ENCODE measurements at places on chromosomes 6 and 20. TPM values are rescaled to one million over a fixed set of nuclear protein-coding genes. Genes with fewer than 3 reads are reported as not detected.
A peak's percentile ranks its signal among the peaks of the same experiment; 100 is the strongest.

DNA sequence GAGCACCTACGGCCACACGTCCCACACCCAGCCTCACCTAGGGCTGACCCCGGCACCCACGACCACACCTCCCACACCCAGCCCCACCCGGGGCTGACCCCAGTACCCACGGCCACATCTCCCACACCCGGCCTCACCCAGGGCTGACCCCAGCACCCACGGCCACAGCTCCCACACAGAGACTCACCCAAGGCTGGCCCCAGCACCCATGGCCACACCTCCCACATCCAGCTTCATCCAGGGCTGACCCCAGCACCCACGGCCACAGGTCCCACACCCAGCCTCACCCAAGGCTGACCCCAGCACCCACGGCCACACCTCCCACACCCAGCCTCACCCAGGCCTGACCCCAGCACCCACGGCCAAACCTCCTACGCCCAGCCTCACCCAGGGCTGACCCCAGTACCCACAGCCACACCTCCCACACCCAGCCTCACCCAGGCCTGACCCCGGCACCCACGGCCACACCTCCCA is 36.7 kb downstream of the NINL start:
- no peak for DNase-seq

DNA sequence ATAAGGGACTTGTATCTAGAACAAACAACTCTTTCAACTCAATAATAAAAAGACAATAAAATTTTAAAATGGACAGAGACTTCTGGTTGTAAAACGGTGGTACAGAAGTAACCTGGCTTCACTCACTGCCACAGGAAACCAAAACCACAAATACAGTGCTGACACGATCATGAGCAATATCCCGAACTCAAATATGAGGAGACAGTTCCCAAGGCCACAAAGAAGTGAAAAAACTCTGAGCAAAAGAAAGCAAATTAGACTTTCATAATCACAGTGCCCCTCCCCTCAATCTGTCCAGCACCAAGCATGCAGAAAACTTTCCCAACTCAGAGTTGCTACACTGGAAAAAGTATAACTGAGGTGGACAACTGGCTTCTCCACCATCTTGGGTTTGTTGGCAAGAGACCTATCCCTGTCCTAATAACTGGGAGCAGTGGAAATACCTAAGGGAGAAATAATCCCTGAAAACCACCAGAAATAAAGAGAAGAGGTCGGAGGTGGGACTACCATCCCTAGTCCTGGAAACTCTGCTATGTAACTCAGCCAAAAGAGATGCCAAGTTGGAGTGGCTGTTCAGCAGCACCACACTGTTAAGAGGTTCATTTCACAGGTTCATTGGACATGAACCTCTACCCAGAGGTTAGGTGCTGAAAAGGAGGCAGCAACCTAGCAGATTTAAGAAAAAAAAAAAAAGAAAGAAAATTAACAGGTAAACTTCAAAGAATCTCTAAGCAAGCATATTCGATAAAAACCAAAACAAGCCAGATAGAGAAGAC is 55.5 kb downstream of the REV3L start:
- peak; percentile 11 for DNase-seq

DNA sequence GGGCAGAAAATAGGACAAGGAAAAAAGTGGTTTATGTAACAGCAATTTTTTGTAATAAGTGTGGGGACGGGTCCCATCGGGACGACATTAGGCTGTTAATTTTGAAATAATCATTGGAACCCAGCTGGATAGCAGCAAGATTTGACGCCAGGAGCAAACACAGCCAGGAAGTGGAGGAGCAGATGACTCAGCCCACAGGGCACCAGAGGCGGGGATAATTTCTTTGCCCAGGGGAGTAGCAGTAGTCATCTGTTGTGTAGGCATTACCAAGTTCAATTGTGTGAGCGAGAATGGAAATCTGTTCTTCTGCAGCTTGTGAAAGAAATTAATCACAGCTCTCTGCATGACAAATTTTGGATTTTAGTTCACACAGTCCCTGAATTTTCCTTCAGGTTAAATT is 22.6 kb upstream of the RIN2 start:
- DNase-seq = peak; percentile 70

GRCh38 chr6:33954453-33954852 is 150.7 kb upstream of the MLN start:
- no peak for DNase-seq

The CRIP3 gene
- total RNA-seq = 1.1 TPM
